ENCODE measurements at places on chromosomes 3 and 15. TPM values are rescaled to one million over a fixed set of nuclear protein-coding genes. Genes with fewer than 3 reads are reported as not detected.
A peak's percentile ranks its signal among the peaks of the same experiment; 100 is the strongest.

DNA sequence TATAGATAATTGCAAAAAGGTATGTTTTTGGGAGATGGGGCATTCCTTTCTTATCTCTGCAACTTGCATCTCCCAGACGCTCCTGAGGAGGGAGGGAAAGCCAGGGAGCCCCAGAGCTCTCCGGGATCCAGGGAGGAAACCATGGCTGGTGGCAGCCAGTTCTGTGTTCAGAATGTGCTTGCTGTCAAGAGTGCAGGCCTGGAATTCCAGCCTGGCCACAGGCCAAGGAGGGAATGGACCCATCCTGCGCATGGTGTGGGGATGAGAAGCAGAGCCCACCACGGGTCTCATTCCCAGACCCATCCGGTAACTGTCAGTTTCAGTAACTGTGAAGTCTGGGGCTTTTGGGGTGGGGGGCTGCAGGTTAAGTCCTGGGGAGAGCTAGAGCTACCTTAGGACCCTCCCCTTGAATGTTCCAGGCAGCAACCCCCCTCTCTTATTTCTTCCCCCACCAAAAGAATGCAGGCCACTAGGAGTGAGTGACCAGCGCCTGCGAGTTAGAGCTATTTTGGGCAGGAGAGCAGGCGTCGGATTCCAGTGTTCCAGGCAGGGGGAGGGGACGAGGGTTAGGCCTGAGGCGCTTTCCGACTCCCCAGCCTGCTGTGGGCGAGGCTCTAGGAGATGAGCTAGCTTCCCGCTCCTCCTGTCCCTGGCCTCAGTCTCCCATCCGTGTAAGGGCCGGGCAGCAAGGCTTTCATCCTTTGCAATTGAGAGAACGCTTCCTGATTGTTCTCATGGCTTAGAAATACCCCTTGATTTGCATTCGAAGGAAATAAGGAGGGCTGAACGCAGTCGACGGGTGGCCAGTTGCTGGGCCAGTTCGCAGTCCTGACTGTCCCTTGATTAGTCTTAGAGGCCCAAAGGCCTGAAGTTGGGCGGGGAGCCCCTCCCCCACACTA lies 781 bp upstream of the DAG1 start:
- peak; percentile 91 for DNase-seq
- peak overlapping the region; percentile 98 for H3K27ac ChIP-seq
- peaks cover 24% of the 10 kb centered on the region for H3K4me1 ChIP-seq
- H3K36me3 ChIP-seq = no peaks in the 10 kb centered on the region

SUCLG2 gene
- 91.7 TPM for total RNA-seq

DNA sequence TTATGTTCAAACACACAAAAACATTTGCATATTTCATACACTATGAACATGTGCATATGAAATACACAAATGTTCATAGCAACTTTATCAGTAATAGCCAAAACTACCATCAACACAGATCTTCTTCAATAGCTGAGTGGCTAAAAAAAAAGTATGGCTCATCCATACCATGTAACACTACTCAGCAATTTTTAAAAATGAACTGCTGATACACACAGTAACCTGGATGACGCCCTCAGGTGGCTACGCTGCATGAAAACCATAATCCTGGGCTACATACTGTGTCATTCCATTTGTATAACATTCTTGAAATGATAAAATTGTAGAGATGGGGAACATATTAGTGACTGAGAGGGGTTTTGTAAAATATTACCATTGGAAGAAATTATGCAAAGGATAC lies 243.6 kb downstream of the MAGI1 start:
- DNase-seq = no peak
- H3K36me3 ChIP-seq = no peaks in the 10 kb centered on the region
- no peak overlapping the region for H3K4me3 ChIP-seq

DNA sequence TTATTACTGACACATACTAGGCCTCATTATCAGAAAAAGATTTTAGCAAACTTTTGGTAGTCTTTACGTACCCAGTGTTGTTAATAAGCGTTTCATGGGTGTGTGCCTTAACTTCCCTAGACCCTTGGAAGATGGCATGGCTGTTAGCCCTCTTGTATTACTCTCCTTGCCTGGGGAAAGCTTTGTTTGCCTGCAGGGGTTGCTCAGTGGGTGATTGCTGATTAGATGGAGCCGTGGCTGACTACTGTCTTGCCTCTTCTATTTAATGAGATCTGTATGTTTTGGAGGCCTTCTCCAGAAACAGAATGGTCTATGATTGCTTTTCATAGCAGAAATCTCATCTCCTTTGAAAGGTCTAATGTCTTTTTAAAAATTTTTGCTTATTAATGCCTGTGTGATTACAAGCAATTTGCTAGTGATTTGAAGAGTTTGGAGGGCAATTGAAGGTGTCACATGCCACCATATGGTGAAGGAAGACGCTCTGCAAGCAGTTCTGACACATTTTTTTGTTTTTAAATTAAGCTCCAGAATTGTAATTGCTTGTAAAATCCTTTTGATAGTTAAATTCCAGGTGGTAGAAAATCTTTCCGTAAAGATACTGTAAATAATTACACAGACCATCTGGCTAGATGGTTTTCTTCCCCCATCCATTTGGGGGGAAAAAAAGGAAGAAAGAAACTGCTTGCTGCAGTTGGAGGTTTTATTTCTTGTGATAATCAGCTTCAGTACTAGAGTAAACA lies 11.4 kb upstream of the C3orf20 start:
- H3K27me3 ChIP-seq = no peaks in the 10 kb centered on the region
- H3K4me3 ChIP-seq = no peak overlapping the region
- no peak overlapping the region for H3K27ac ChIP-seq
- peaks cover 100% of the 10 kb centered on the region for H3K36me3 ChIP-seq
- no peaks in the 10 kb centered on the region for H3K4me1 ChIP-seq

DNA sequence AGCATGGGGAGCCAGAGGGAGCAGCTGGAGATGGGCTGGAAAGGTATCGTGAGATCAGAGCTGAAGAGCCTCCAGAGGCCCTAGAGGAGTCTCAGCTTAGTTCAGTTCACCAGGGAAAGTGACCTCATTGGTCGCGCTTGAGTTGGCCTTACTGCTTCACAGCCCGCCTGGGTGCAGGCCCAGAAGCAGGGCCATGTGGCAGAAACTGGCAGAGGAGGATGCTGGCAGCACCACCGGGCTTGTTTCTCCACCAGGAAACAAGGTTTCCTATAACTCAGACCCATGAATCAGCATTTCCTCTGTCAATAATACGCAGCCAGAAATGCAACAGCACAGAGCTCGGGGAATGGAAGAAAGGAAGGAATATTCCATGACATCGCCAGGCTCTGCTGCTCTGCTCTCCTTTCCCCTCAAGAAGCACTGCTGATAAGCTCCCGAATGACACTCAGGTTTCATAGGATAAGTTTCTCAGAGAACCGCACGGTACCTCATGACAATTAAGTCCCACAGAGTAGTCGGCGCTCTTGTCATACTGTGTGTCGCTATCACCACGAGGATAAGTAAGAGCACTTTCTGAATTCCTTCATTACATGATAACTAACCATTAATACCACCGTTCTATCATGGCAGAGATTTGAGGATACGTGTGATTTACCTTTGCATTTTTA lies 147.1 kb upstream of the LPP start:
- peak overlapping the region; percentile 88 for H3K27ac ChIP-seq
- no peaks in the 10 kb centered on the region for H3K27me3 ChIP-seq
- peaks cover 9% of the 10 kb centered on the region for H3K4me1 ChIP-seq
- peak overlapping the region; percentile 50 for H3K4me3 ChIP-seq

SCAANT1 gene
- total RNA-seq = not detected

Measured in psoas muscle (tissue), 8 donors.